NCI-H2081 (cell line): ENCODE measurements at places on chromosomes 4 and X.

DNA sequence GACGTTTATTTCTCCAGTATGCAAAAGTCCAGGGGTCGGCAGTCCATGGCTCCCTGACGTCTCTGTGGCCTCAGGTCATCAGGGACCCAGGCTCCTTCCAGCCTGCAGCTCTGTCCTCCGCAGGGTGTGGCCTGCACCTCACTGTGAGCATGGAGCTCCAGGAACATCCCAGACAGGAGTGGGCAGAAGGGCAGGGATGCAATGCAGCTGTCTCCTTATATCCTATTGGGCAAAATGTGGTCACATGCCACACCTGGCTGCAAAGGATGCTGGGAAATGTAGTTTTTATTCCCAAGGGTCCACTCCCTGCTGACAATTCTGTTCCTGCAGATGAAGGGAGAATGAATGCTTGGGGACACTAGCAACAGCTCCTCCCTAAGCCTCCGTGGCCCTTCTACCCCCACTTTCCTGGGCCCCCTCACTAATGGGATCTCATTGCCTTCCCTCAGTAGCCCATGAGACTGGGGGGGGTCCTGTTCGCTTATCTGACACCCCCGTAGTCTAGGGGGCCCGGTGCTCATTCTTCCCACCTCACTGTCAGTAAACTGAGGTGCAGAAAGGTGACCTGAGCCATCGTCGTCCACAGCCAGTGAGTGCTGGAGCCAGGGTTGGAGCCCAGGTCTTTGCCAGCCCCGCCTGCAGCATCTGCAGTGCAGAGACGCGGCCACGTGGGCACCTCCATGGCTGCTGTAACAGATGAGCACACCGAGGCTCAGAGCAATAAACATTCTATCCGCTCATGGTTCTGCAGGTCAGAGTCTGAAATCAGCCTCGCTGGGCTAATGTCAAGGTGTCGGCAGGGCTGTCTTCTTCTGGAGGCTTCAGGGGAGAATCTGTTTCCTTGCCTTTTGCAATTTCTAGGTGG is 5.9 kb upstream of the GRPEL1 start:
- DNase-seq = peak; percentile 61

- peak; percentile 60 for DNase-seq
Measured at GRCh38 chrX:31036895-31037294, 34.9 kb downstream of the FTHL17 start.

DNA sequence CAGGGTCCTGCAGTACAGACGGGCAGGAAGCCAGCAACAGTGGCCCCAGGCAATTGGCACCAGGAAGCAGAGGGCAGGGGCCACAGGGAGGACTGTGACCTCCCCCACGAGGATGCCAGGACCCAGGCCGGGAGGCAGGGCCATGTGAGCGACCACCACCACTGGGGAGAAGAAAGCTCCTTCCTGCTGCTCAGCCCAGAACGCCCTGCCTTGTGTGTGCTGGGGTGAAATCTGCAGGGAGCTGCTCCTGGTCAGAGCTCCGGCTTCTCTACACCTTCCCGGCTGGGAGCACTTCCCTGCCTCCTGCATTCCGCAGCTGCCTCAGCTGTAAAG is 100.4 kb downstream of the HMX1 start:
- DNase-seq = no peak

- peak; percentile 77 for DNase-seq
Measured at GRCh38 chr4:28225050-28225449, 1364.4 kb downstream of the STIM2 start.

- DNase-seq = no peak
Measured at GRCh38 chrX:9807355-9808182, 21.3 kb downstream of the SHROOM2 start.

DNA sequence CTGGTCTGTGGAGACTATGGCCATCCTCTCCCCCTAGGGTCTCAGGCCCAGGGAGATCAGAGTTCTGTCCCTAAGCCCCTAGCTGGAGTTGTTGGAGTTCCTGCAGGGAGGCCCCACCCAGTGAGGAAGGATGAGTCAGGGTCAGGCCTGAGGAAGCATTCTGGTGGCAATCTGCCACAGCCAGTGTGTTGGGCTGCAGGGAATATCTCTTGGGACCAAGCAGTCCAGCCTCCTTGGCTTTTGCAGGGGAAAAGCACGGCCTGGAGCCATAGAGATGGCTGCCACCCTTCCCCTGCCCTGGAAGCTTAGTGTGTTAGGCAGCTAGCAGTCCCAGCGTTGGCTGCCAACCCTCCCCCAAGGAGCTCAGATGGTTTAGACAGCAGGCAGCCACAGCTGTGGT is 202.4 kb downstream of the RTL9 start:
- DNase-seq = no peak

GRCh38 chrX:5458300-5458842 is 770.3 kb downstream of the NLGN4X start:
- no peak for DNase-seq

DNA sequence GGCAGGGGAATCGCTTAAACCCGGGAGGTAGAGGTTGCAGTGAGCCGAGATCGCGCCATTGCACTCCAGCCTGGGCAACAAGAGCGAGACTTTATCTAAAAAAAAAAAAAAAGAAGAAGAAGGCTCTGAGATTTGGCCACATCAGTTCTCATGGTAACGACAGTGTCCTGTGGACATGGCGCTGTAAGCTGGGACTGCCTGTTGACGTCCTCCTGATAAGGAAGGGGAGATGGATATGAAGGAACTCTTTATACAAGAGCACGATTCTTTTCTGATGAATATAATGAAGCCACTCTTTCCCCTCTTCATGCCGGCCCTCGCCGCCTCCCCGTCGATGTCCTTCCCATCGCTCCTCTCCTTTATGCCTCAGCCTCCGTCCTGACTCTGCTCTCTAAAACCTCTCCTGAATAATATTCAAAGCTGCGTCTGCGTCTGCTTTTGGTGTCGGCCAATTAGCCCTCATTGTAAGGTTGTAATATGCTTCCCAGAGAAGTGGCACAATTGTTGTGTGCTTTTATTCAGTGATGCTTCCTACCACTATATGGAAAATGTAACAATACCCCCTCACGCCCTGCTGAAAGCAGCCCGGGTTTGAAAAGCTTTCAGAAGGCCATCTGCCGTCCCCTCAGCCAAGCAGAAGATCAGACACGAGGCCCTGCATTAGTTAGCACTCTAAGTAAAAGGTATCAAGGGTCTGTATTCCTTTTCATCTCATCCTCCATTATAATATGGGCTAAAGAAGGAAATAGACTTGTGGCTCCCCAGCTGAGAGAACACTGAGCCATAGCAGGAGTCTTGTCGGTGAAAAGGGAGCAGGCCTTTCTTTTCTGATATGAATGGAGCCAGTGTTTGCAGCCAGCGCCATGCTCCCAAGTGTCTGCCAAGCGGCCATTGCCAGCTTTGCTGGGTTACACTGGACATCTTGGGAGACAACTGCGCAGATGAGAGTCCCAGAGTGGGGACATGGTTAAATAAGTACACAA is 22.1 kb upstream of the SCOC start:
- DNase-seq = no peak

DNA sequence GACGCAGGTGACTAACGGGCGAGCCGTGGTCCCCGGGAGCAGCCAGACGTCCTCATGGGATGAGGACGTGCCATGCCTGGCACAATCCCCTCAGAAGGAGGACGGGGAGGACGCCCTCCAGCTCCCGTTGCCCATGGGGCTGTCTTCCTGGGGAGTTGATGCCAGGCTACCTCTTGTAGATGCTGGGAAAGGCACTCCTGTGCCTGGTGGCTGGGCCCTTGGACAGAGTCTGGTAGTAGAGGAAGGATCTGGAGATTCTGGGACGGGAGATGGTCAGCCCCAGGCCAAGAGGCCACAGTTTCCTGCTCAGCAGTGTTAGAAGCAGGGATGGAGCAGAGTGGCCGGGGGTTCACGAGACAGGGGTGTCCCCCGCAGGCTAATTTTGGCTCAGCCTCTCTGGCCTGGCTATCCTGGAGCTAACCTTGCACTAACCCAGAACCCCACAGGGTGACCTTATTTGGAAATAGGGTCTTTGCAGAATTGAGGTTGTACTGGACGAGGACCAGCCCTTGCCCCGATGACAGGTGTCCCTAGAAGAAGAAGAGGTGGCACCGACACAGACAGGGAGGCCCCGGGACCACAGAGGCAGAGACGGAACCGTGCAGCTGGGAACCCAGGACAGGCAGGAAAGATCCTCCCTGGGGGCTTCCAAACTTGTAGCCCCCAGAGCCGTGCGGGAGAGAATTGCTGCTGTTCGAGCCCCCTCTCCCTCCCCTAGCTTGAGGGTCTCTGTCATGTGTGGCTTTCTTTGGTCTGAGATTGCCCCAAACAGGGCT is 50.1 kb upstream of the ADRA2C start:
- DNase-seq = no peak
